ENCODE measurements at places on chromosomes 3 and 15. TPM values are rescaled to one million over a fixed set of nuclear protein-coding genes. Genes with fewer than 3 reads are reported as not detected.

DNA sequence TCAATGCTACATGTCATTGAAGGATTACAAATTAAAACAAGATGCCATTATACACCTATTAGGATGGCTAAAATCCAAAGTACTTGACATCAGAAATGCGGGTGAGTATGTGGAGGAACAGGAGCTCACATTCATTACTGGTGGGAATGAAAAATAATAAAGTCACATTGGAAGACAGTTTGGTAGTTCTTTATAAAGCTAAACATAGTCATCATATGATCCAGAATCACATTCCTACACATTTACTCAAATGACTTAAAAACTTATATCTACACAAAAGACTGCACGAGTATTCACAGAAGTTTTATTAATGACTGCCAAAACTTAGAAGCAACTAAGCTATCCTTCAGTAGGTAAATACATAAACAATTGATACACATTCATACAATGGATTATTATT, 147.2 kb downstream of the ISL2 start:
- H3K4me3 ChIP-seq = no peak overlapping the region
- H3K27ac ChIP-seq = no peak overlapping the region
- no peaks in the 10 kb centered on the region for H3K4me1 ChIP-seq

- peaks cover 3% of the 10 kb centered on the region for H3K27me3 ChIP-seq
- peaks cover 19% of the 10 kb centered on the region for H3K4me1 ChIP-seq
- no peak for DNase-seq
- H3K27ac ChIP-seq = no peak overlapping the region
- no peak overlapping the region for H3K4me3 ChIP-seq
These were observed 2.7 kb downstream of the TYRO3 start for GRCh38 chr15:41561777-41562145.

GRCh38 chr3:155426524-155427230, 133.2 kb upstream of the STRIT1 start:
- H3K4me3 ChIP-seq = no peak overlapping the region
- no peaks in the 10 kb centered on the region for H3K36me3 ChIP-seq
- H3K4me1 ChIP-seq = no peaks in the 10 kb centered on the region
- no peak overlapping the region for H3K27ac ChIP-seq
- DNase-seq = no peak

GRCh38 chr3:10189557-10190354, 25.0 kb downstream of the IRAK2 start:
- peak overlapping the region; percentile 24 for H3K4me3 ChIP-seq
- H3K27me3 ChIP-seq = no peaks in the 10 kb centered on the region
- H3K27ac ChIP-seq = peak overlapping the region; percentile 40

DNA sequence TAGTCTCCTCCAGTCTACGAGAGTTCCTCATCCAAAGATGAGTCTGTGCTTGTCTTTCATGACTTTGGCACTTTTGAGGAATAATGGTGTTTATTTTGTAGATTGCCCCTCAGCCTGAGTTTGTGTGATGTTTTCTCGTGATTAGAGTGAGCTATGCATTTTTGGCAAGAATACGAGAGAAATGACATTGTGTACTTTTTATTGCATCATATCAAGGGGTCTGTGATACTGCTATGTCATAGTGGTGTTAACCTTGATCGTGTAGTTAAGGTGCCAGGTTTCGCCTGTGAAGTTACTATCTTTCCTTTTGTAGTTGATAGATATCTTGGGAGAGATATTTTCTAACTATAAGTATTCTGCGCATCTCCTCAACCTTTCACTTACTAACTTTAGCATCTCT, 18.9 kb downstream of the RSRC1 start:
- H3K27ac ChIP-seq = no peak overlapping the region
- no peak for DNase-seq
- no peaks in the 10 kb centered on the region for H3K4me1 ChIP-seq

The DNAH12 gene
- polyA plus RNA-seq = not detected

GRCh38 chr15:63006032-63006878, 36.3 kb upstream of the TPM1 start:
- H3K4me3 ChIP-seq = no peak overlapping the region
- no peaks in the 10 kb centered on the region for H3K4me1 ChIP-seq
- H3K27me3 ChIP-seq = no peaks in the 10 kb centered on the region
- no peak overlapping the region for H3K27ac ChIP-seq
- H3K36me3 ChIP-seq = no peaks in the 10 kb centered on the region
- DNase-seq = no peak

The TERC gene
- polyA plus RNA-seq = not detected

GRCh38 chr3:125651244-125651643, 55.9 kb upstream of the OSBPL11 start:
- H3K4me3 ChIP-seq = no peak overlapping the region
- no peaks in the 10 kb centered on the region for H3K4me1 ChIP-seq

GRCh38 chr15:98920091-98920880, 87.3 kb downstream of the PGPEP1L start:
- no peak overlapping the region for H3K4me3 ChIP-seq
- no peak overlapping the region for H3K27ac ChIP-seq
- no peak for DNase-seq
- H3K36me3 ChIP-seq = no peaks in the 10 kb centered on the region
- H3K27me3 ChIP-seq = no peaks in the 10 kb centered on the region

The ZMAT3 gene
- 16.7 TPM for polyA plus RNA-seq

The COL7A1 gene
- not detected for polyA plus RNA-seq

GRCh38 chr3:194084284-194084683, 51.7 kb upstream of the HES1 start:
- no peaks in the 10 kb centered on the region for H3K4me1 ChIP-seq
- no peak for DNase-seq
- no peak overlapping the region for H3K4me3 ChIP-seq
- no peak overlapping the region for H3K27ac ChIP-seq
- H3K36me3 ChIP-seq = no peaks in the 10 kb centered on the region
- no peaks in the 10 kb centered on the region for H3K27me3 ChIP-seq

GRCh38 chr3:171511450-171511849, 51.2 kb upstream of the TNIK start:
- H3K36me3 ChIP-seq = no peaks in the 10 kb centered on the region
- no peak overlapping the region for H3K27ac ChIP-seq
- H3K4me1 ChIP-seq = no peaks in the 10 kb centered on the region
- DNase-seq = no peak
- H3K27me3 ChIP-seq = no peaks in the 10 kb centered on the region

- H3K4me3 ChIP-seq = no peak overlapping the region
- no peaks in the 10 kb centered on the region for H3K27me3 ChIP-seq
- DNase-seq = no peak
- H3K27ac ChIP-seq = no peak overlapping the region
These were observed 13.4 kb downstream of the CIDEC start for GRCh38 chr3:9866639-9867038.

The MAN2C1 gene
- polyA plus RNA-seq = 44.9 TPM

The IGF1R gene
- polyA plus RNA-seq = 10.7 TPM

DNA sequence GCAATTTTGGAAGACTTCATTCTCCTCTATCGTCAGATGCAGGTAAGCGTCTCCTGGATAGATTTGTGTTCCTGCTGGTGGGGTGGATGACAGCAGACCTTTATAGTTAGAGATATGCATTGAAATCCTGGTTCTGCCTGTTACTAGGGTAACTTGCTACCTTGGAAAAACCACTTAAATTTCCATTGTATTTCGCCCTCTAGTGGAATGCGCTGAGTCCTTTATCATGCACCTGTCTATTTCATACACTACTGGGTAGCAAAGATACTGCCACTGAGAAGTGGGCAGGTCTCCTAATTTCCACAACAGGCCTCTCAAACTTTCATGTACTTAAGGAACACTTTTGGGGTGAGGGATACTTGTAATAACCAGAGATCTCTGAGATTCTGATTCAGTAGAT, 209.5 kb upstream of the SUCLG2 start:
- no peak for DNase-seq
- no peak overlapping the region for H3K27ac ChIP-seq

The SOX14 gene
- not detected for polyA plus RNA-seq

DNA sequence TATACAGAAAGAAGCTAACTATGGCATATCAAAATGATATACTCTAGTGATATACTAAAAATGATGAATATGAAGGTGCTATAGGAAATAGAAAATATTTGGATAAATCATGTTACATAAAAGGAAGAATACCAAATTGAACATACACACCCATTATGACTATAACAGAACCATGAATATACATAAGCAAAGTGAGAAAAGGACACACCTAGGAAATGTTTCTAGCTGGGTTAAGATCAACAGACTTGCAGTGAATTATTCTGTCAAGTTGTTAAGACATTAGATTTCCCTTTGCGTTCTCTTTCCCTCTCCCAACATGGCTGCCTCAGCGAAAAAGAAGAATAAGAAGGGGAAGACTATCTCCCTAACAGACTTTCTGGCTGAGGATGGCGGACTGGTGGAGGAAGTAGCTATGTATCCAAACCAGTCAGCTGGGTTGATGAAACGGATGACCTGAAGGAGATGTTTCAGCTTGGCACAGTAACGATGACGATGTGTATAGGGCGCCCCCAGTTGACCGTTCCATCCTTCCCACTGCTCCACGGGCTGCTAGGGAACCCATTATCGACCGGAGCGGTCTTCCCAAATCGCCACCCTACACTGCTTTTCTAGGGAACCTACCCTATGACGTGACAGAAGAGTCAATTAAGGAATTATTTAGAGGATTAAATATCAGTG, 20.2 kb upstream of the PARP14 start:
- no peaks in the 10 kb centered on the region for H3K36me3 ChIP-seq
- DNase-seq = no peak
- no peak overlapping the region for H3K27ac ChIP-seq
- no peaks in the 10 kb centered on the region for H3K27me3 ChIP-seq
- H3K4me1 ChIP-seq = no peaks in the 10 kb centered on the region

- H3K27ac ChIP-seq = no peak overlapping the region
- no peak for DNase-seq
- no peaks in the 10 kb centered on the region for H3K4me1 ChIP-seq
These were observed 212.9 kb downstream of the P3H2 start for GRCh38 chr3:189907803-189908202.

The CLDN16 gene
- not detected for polyA plus RNA-seq

DNA sequence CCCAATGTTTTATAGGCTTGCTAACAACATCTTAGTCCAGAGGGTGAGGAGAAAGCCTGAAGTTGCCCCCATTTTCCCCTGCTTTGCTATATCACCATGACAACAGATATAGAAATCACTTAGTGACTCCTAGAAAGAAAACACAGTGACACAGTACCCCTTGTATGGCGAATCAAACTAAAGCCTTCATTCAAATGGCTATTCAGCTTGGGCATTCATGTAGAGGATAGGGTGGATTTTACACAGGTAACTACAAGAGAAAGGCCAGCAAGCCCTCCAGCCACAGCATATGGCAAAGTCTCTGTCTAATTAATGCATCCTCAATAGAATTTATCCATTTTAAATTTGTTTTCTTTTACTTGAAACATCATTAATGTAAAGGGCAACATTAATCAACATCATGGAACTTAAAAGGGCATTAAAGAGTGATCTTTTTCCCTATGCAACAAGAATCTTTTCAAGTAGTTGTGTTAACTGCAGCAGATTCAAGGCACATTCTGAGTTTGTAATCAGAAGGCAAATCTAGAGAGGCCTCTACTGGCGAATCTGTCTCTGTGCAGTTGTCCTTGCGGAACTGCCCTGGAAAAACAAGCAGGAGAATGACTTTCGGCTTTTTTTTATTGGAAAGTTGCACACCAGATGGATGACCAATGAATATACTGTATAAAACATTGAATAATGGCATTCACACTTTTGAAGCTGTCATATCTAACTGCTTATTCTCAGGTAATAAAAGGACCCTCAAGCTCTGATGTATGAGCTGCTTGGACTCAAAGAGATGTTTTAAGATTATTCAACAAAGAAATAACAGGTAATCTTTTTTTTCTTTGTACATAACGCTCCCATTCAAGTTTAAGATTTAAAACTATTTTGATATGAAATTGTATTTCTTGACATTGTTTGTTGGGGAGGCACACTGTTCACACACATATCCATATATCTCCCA, 621.7 kb upstream of the AGTR1 start:
- no peak for DNase-seq
- no peaks in the 10 kb centered on the region for H3K4me1 ChIP-seq
- H3K36me3 ChIP-seq = no peaks in the 10 kb centered on the region
- H3K27me3 ChIP-seq = no peaks in the 10 kb centered on the region
